GM18507 (cell line): ENCODE measurements at places on chromosomes 2 and 18.

DNA sequence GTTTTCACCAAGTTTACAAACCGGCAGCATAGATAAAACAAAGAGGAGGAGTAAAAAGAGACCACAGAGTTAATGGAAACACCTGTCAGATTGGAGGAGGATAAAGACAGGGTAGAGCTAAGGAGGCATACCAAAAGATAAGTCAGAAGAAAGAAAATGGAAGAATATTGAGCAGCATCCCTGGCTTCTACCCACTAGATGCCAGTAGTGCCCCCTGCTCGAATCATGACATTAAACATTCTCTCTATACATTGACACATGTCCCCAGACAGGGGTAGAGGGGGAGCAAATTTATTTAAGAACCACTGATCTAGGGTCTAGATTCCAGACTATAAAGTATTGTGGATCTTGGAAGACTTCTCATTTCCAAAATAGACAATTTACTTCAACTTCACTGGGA, 159.8 kb upstream of the ETAA1 start:
- no peak for DNase-seq

GRCh38 chr2:33859176-33859575, 260.1 kb upstream of the FAM98A start:
- DNase-seq, result no peak

DNA sequence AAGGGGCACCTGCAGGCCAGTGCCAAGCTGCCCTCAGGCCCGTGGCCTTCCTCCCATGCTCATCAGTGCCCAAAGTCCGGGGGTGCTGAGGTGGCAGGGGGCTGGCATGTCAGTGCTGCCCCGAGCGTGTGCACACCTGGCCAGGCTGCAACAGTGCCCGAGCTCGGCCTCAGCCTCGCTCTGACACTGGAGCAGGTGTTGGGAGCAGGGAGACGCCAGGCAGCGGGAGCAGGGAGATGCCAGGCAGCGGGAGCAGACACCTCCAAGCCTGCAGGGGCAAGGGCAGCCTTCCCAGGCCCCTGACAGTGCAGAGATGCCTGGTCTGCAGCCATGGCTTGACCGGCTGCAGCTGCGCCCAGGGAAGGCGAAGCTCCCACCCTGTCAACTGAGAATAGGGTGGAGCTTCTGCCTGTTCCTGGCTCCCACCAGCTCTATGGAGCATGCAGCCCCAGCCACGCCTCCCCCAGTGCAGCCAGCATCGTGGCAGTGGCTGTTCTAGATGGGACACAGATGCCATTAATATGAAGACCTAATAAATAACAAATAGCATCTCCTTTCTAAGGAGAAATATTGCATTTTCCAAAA, 82.4 kb downstream of the DTNB start:
- DNase-seq, result no peak

GRCh38 chr2:85468704-85469349, 50.3 kb downstream of the SH2D6 start:
- no peak for DNase-seq

DNA sequence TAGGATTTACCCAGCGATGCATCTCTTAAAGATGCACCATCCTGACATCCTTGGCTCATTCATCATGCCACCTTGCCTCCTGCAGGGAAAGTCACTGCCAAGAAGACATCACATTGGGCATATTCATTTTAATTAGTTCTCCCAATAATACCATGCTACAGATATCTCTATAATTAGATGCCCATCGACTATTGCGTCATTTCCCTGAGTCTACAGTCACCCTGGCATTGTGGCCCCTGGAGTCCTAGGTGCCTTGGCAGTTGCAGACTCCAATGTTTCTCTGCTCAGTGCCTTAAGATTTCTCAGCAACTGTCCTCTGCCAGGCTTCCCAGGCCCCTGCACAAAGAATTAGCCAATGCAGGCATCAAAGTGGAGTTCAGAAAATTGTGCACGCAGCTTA, 32.6 kb downstream of the RDH14 start:
- no peak for DNase-seq

DNA sequence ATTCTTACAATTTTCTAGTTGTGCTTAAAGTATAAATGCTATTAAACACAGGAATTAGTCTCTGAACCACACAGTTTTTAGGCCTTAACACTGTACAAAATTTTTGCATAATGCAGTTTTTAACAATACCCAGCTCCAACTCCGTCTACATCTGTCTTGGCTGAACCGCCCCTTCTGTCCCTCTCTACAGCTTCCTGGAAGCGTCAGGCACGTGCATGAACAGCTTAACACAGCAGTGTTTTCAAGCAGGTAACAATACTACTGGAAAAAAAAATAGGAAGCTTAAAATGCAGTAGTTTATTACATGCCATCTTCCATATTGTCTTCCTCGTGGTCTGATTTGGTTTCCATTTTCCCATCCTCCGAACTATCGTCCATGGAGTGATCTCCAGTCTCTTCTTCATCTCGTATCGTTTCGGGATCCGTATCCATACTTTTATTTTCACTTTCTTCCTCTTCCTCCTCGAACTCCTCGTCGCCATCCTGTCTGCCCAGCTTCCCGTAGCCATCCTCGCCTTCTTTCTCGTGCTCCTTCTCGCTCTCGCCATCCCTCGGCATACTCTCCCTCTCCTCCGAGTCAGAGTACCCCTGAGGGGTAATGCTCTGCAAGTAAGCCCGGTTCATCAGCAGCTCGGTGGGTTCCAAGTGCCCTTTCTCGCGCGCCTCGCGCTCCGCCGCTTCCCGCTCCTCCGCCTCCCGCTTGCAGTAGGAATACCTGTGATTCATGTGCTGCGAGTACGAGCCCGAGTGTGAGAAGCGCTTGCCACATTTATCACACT, 130.6 kb downstream of the ZEB2 start:
- no peak for DNase-seq

DNA sequence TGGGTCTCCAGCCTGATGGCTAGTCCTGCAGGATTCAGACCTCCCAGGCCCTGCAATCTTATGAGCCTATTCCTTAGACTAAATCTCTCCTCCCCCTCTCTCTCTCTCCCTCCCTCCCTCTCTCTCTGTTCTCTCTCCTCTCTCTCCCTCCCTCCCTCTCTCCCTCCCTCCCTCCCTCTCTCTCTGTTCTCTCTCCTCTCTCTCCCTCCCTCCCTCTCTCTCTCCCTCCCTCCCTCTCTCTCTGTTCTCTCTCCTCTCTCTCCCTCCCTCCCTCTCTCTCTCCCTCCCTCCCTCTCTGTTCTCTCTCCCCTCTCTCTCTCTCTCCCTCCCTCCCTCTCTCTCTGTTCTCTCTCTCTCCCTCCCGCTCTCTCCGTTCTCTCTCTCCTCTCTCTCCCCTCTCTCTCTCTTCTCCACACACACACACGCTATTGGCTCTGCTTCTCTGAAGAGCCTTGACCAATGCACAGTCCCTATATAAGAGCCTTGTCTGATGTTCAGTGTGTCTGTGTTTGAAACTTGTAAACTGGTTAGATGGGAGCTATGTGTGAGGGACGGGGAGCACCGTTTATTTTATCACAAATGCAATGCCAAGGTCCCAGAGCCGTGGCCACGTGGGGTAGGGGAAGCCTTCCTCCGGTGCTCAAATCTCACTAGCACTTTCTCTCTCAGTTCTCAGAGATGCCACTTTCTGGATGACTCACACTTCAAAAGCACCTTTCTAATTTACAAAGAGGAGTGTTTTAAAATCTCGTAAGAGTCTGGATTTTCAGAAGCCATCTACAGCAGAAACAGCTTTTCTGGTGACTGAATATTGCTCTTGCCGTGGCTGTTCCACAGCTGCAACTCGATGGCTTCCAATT, 9.4 kb upstream of the PRLH start:
- peak; percentile 47 for DNase-seq

DNA sequence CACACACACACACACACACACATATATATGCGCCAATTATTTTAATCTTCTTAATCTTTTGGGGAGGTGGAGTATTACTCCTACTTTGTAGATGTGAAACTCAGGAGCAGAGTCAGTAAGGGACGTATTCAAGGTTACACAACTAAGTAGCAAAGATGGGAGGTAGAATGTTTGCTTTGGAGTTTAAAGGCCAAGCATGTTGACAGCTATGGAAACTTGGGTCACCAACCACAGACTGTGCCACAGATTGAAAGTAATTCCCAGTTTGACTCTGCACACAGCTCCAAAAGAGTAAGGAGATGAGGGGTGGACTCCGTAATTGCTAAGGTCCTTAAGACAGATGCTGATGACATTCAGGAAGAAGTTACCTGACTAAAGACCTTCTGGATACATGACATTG, 124.8 kb upstream of the ITGB6 start:
- DNase-seq, result no peak

DNA sequence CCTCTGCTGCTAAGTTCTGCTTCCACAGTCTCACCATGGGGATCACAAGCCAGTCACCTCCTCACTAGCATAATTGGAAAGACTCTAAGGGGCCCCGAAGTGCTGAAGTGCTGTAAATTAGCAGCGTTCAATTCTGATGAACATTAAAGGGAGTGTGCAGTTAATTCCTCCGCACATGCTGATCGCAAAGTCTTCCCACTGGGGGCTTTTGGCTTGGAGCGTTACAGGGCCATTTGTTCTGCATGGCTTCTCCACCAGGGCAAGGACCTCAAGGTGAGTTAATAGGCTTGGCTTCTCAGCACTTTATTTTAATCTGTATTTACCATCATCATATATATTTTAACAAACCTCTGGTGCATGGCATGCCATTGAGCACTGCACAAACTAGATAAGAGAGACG, 216.3 kb upstream of the PARD3B start:
- no peak for DNase-seq
